ENCODE measurements at places on chromosomes 1 and 21.

- no peak for DNase-seq
These were observed 100.1 kb downstream of the HLX start for GRCh38 chr1:220979371-220979770.

DNA sequence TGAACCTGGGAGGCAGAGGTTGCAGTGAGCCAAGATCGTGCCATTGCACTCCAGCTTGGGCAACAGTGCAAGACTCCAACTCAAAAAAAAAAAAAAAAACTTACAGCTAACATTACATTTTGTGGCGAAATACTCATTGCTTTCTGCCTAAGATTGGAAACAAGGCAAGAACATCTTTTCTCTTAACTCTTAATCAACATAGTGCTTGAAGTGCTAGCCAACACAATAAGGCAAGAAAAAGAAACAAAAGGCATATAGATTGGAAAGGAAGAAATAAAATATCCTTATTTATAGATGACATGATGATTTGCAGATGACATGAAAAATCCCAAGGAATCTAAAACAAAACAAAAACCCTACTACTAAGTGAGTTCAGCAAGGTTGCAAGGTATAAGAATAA lies 24.6 kb upstream of the GJA9 start:
- DNase-seq: no peak

- DNase-seq: no peak
These were observed 80.3 kb downstream of the NFIA start for GRCh38 chr1:61162520-61163258.

GRCh38 chr1:92929461-92929860 lies 31.8 kb downstream of the DIPK1A start:
- DNase-seq: no peak

GRCh38 chr1:15401391-15402055 lies 8.2 kb upstream of the EFHD2 start:
- no peak for DNase-seq

GRCh38 chr1:119937198-119937597 lies 40.9 kb upstream of the ADAM30 start:
- DNase-seq: no peak

Measured in right forelimb (tissue), 1 donor.